Hematopoietic multipotent progenitor cell treated with erythropoietin and hydrocortisone succinate and interleukin-3 and kit ligand, for 8 days (in vitro differentiated cells): ENCODE measurements at places on chromosomes 3 and 15.
A peak's percentile ranks its signal among the peaks of the same experiment; 100 is the strongest.

DNA sequence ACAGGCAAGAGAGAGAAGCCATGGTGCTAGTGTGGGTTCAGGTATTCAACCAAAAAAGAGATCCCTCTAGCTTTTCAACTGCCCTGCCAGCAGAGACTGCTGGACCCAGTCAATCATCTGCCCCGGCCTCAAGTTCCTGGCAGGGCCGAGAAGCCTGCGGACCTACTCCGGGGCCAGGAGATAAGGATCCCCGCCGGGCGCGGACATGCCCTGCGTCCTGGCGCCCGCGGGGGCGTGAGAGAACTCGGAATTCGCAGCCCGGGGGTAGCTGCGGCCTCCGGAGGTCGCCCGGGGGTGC is 821 bp upstream of the MAGI1 start:
- no peak for DNase-seq

DNA sequence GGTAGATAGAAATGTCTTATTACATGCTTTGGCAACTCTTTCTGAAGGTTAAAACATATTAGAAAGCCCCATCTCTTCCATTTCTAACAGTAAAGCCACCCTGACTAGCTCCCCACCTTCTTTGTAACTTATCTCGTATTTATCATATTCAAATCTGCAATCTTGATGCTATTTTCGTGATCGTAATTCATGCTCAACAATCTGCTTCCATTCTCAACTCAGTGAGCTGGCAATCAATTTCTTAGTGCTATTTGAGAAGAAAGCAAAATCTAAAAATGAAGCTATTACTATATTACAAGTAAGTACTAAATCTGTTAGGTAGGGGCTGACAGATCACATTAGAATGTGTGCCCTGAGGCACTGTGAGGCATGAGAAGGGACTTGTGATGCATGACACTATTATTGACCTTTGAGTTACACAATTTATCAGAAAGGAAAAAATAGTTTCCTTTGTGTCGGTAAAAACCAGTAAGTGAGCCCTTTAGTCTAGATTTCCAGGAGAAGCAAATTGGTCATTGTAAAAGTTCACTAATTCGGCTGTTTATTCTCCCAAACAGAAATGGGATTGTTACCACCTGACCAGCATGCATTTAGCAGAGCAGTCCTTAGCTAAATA is 379.7 kb upstream of the CNTN6 start:
- DNase-seq, result no peak

DNA sequence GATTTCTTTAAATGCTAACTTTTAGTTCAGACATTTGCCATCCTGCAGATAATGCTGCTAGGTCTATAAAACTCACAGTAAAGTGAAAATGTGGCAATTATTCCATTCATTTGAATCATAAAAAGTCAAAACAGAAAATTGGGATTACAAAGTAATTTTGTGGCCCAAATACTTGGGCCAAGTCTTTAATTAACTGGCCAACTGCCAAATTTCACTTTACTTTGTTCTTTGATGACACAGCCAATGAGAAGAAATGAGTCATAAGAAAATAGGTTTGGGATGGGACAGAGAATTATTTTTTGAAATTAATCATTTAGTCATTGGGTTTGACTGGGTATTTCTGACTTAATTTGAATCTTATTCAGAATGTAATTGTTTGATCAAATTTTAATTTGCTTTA is 89.8 kb upstream of the SLC2A2 start:
- DNase-seq, result no peak

- no peak for DNase-seq
Measured at GRCh38 chr3:186361762-186362536, at the start of gene DGKG. Gene DGKG, minus strand, starts transcription at chr3:186362234. Its CDS starts 41,775 bp downstream, at chr3:186320459.

GRCh38 chr3:43726521-43726920 is 35.8 kb downstream of the ABHD5 start:
- no peak for DNase-seq

DNA sequence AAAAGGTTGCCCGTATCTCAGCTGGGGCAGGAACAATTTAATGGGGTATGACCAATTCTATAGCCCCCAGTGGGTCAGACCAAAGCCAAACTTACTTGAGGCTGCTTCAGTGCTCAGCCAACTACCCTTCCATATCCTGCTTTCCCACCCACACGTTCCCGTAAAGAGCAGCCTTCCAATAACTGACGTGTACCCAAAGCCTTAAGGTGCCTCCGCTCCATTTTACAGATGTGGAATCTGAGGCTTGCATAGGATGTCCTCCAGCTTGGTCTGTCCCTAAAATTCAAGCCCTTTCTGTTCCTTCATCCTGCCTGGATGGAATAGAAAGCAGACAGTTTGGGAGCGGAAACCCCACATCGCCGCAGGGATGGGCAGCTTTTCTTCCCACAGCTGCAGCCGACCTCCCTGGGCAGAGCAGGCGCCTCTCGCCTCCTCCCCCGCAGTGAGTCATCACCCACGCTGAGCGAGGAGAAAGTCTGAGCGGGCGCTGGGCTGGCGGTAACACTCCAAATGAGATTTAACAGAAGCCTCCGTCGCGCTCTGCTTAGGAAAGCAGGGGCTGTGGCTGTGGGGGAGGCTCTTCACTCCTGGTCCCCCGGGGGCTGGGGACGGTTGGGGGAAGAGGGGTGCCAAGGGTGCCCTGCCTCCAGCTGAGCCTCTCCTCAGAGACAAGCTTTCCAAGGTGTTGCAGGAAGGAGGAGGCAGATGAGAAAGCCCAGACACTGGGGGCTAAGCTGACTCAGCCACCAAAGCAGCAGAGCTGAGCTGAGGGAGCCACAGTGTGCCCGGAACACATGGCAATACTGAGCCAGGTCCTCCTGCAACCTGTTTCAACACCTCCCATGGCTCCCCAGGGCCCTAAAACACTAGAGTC is 57.8 kb upstream of the HRH1 start:
- DNase-seq, result peak; percentile 13

DNA sequence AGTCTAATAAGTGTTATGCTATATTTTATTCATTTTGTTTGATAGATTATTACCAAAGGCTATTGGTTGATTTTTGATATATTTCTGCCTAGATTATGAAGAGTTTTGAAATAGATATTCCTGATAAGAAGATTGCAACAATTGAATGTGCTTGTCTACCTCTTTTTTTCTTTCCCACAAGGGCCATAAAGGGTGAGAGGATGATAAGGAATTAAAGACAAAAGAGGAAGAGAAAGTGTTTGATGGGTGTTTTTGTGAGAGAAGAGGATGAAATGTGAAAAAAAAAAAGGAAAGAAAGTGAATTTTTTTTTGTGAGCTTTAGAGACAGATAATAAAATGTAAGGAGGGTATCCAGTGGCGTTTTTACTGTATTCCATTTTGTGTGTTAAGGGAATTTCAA is 244.4 kb downstream of the CHST2 start:
- no peak for DNase-seq

DNA sequence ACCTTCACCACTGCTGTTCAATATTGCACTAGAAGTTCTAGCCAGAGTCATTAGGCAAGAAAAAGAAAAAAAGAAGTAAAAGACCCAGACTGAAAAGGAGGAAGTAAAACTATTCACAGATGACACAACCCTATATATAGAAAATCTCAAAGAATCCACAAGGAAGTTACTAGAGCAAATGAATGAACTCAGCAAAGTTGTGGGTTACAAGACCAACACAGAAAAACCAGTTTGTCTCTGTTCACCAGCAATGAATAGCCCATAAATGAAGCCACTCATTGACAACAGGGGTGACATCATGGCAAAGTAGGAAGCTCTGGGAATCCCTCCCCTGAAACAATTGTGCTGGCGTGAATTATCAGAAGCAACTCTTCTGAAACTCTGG is 4.6 kb downstream of the CFAP100 start:
- no peak for DNase-seq

- no peak for DNase-seq
Measured at GRCh38 chr3:4334548-4334947, 31.4 kb downstream of the SETMAR start.

GRCh38 chr15:72783004-72783639 is 436 bp downstream of the ADPGK start:
- DNase-seq, result peak; percentile 64

DNA sequence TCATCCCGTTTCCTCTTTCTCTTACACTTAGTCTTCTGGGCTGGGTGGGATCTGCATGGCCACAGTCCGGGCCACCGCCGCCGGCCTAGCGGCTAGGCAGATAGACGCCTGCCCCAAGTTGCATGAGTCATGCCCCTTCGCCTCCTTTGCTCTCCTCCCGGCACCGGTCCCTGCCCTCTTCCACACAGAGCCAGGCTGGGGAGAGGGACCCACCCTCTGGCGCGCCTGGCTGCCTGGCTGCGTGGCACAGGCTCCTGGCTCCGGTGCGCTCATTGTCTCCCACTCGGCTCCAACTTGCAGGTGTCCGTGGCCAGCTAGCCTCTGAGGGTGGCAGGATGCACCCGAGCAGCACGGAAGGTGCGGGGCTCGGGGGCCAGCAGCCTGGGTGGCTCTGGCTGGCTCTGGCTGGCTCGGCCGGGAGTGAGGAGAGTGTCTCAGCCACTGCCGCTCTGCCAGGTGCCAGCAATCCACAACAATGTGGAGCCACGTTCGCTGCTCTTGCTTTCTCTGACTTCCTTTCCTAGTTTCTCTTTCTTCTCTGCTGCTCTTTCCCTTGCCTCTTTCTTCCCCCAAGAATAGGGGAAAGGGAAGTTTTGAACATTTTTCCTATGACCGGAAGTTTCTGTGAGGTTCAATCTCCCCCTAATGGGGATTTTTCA is 22.4 kb upstream of the MTHFS start:
- DNase-seq, result no peak
